ENCODE measurements at places on chromosomes 3 and 15.

GRCh38 chr3:65701516-65701915 lies 337.2 kb downstream of the MAGI1 start:
- no peak for DNase-seq

DNA sequence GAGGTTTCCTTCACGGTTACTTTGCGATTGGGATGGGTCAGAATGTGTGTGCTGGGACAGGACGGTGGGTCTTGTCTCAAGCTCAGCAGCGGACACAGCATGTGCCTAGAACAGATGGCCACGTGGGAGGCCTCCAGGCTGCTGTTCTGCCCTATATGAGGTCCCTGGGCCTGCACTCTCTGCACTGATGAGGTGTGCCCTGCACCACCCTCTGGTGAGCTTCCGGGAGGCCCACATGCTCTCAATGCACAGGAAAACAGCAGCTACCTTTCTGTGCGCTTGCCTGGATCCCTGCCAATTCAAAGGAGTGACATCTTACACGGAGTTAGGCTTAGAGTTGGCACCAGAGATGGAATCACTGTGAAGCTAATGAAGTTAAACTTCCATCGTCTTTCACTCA lies 59.8 kb downstream of the BOC start:
- DNase-seq = no peak

- DNase-seq = no peak
Measured at GRCh38 chr15:62867844-62868243, 174.7 kb upstream of the TPM1 start.

DNA sequence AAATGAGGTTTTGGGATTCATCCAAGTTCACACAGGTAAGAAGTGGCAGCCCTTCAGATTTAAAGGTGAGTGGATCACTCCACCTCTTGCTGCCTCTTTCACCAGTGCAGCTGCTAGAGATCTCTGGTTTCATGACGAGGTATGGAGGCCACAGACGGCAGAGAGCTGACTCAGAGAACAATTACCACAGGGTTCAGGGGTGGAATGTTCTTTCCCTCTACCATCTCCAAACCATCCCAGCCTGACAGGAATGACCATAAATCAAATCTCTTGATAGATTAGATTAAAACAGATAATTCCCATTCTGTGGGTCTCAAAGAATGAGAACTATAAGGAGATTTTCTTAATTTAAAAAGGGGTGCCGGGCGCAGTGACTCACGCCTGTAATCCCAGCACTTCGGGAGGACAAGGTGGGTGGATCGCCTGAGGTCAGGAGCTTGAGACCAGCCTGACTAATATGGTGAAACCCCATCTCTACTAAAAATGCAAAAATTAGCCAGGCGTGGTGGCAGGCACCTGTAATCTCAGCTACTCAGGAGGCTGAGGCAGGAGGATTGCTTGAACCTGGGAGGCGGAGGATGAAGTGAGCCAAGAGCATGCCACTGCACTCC lies 174.2 kb upstream of the ATP11B start:
- DNase-seq = no peak

DNA sequence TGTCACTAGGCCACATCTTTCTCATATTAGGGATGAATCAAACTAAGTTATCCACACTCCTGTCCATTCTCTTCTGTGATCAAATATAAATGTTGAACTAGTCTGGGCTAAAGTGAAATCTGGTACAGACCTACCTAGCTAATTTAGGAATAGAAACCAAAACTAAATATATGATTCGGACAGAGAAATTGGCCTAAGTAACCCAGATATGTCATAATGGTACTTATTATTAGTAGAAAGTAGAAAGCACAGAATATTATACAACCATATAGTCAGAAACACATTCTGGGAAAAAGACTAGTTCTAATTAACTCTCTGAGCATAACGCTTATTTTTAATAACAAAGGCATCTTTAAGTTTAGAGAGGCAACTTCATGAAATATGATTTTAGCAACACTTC lies 389.0 kb downstream of the LSAMP start:
- no peak for DNase-seq

- no peak for DNase-seq
Measured at GRCh38 chr3:72489901-72490300, 358.3 kb downstream of the SHQ1 start.

GRCh38 chr3:181066143-181067087 lies 76.9 kb upstream of the DNAJC19 start:
- DNase-seq = no peak

DNA sequence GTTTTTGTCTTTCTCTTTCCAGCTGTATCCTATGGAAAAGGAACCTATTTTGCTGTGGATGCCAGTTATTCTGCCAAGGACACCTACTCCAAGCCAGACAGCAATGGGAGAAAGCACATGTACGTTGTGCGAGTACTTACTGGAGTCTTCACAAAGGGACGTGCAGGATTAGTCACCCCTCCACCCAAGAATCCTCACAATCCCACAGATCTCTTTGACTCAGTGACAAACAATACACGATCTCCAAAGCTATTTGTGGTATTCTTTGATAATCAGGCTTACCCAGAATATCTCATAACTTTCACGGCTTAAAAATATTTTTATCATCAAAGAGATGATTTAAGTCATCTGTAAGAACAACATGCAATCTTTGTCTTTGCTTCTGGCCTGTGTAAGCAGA lies 44.9 kb upstream of the PARP14 start:
- DNase-seq = no peak

GRCh38 chr15:90232196-90232595 lies 1.5 kb downstream of the CIB1 start:
- peak; percentile 11 for DNase-seq

DNA sequence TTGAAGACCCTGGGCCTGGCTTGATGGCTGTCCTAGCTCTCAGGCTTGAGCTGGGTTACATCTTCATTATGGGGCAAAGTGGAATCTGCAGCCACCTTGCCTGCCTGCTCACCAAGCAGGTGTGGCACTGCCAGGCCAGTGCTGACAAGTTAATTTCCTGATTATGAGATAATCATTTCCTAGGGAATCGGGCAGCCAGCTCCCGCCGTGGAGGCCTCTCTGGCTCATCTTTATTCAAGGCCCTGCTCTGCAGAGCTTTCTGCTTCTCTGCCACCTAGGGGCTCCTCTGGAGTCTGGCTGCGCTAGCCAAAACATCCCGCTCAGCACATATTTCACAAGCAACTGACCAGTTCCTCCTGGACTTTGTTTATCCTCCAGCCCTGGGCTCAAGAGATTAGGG lies 9.9 kb downstream of the LOXL1 start:
- no peak for DNase-seq

DNA sequence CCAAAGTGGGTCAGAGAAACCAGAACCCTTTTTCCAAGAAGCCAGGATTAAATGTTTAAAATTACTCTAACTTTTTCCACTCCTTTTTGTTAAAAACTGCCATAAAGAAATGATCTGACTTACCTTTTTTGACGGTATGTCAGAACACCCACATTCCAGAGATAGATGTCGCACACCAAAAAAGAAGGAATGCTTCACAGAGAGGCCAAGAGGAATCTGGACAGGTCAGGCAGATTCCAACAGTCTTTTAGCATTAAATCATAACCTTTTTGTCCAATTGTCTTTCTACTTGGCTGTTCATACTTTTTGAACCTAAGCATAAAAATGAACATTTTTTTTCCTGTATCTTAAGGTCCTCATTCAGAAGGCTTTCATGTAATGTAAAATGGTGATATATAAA lies 846.9 kb downstream of the NSUN3 start:
- no peak for DNase-seq

DNA sequence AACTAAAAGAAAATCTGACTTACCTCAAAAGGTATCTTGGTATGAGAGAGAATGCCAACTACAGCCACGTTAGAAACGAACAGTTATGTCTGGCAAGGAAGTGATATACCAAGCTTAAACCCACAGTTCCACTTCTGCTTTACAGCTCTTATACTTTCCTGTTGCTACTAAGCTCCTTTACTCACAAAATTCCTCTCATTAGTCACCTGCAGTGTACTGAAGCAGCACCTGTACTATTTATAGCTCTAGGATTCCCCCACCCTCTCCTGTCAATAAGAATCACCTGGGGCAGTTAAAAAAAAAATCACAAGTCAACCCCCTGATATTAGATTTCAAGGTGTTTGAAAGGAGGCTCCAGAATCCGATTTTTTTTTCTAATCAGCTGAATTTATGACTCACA lies 2.9 kb upstream of the TMEM266 start:
- no peak for DNase-seq

- no peak for DNase-seq
Measured at GRCh38 chr3:187662848-187663409, 7.3 kb downstream of the SST start.

Data from stimulated activated CD8-positive, alpha-beta memory T cell treated with anti-CD3 and anti-CD28 coated beads, Interleukin-7, amount 100 ng/mL, for 48 hours (primary cell).